ENCODE measurements at places on chromosomes 11 and 22.

GRCh38 chr11:79414644-79415317 is 26.0 kb downstream of the TENM4 start:
- no peak for DNase-seq

- no peak for DNase-seq
These were observed 19.0 kb upstream of the PTPRJ start for GRCh38 chr11:47961383-47961782.

- DNase-seq: no peak
These were observed 113.6 kb upstream of the SOX6 start for GRCh38 chr11:16469968-16470367.

DNA sequence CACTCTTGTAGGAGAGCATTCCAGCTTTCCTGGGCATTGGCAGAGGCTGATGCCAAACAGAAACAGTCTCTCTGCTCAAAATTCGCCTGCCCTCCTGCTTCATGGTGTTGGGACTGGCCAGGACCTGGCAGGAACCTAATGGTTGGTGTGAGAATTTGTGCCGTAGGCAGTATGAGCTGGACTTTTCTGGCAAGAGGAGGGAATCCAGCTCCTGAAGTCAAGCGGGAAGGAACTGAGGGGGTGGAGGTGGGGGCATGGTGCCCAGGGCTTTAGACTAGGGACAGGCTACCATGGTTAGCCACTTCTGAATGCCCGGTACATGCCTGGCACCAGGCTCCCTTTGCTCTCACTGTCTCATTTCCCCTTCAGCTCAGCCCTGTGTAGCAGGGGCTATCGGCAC is 6.9 kb upstream of the TOMM22 start:
- no peak for DNase-seq

GRCh38 chr11:69663326-69663725 is 11.8 kb downstream of the LTO1 start:
- no peak for DNase-seq

DNA sequence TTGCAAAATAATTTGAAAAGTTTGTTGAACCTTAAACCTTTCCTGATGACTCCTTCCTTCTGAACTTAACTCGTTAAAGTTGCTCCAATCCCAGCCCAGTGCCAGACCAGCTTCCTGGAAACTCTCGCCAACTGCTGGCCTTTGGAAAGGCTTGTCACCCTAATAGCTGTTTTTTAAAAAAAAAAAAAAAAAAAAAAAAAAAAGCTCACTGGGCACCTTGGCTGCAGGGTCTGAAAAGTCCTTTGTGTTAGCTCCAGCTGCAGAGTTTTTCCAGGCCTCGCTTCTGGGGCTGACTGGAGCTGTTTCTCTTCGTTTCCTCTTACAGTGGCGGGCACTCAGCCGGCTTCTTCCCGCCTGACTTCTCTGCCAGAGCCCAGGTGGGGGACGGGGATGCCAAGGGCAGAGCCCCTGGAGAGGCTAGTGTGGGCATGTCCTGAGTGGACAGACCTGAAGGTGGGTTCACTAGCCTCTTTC is 25.1 kb downstream of the KCNQ1OT1 start:
- no peak for DNase-seq

DNA sequence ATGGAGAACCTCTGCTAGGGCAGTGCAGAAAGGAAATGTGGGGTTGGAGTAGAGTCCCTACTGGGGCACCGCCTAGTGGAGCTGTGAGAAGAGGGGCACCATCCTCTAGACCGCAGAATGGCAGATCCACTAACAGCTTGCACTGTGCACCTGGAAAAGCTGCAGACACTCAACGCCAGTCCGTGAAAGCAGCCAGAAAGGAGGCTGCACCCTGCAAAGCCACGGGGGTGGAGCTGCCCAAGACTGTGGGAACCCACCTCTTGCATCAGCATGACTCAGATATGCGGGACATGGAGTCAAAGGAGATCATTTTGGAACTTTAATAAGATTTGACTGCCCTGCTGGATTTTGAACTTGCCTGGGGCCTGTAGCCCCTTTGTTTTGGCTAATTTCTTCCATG is 8.7 kb downstream of the TSKU start:
- no peak for DNase-seq

GRCh38 chr11:115129473-115130289 is 374.5 kb downstream of the CADM1 start:
- no peak for DNase-seq

GRCh38 chr11:103587901-103588788 is 448.3 kb upstream of the DDI1 start:
- DNase-seq: no peak

DNA sequence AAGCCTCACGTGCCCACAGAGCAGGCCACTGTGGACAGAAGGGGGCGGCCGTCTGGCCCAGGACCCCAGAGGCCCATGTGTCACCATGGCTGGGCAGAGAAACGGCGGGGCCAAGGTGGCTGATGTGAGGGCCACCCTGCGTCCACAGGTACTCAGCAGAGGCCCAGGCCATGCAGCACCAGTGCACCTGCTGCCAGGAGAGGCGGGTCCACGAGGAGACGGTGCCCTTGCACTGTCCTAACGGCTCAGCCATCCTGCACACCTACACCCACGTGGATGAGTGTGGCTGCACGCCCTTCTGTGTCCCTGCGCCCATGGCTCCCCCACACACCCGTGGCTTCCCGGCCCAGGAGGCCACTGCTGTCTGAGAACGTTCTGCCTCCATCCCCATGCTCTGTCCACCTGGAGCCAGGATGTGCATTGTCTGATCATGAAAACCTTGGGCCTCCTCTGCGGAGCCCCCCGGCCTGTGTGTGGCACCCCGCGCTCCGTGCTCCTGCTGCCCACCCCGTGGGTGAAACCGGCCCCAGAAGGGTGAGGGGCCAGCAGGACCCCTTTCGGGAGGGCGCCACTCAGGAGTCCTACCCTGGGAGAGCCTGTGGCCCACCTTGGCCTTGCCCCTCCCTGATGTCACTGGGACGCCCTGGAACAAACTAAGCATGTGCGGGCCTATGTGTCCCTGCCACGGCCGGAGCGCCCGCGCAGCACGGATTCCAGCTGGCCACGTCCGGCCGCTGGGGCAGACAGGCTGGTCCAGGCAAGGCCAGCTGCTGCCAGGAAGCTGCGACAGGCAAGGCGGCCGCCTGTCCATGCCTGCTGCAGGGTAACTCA is 38.6 kb downstream of the MUC5B start:
- no peak for DNase-seq

DNA sequence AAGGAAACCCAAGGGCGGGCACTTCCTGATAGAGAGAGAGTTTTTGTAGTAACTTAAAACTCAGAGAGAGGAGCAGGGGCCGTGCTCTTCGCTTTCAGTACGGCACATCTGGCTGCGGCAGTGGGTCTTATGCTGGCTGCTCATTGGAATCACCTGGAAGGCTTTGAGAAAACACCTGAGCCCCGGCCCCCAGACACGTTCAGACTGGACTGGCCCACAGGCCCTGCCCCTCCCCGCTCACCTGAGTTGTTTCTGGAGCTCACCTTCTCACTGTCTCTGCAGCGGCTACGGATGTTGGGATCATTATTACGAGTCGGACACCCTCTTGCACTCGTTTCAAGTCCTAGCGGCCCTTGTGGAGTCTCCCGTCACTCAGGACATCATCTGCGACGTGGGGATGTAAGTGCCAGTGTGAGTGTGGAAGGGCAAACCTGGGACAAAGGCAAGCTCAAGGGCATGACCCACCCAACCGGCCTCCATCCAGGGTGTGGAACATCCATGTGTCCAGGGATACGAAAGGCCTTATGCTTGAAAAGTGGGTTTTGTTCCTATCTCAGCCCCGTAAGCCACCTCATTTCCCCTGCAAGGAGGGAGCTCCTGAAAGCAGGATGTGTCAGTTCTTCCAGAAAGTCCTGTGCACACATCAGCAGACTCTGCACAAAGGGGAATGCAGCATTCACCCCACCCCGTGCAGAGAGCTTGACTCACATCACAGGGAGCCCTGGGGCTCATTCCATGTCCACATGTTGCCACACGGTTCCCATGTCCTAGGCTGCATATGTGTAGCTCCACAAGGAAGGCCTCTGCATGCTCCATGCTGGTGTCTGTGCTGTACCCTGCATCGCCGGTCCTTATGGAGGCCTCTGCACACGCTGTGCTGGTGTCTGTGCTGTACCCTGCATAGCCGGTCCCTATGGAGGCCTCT is 5.4 kb downstream of the NADSYN1 start:
- no peak for DNase-seq

- no peak for DNase-seq
These were observed 19.0 kb downstream of the ZBED5 start for GRCh38 chr11:10838881-10839280.

DNA sequence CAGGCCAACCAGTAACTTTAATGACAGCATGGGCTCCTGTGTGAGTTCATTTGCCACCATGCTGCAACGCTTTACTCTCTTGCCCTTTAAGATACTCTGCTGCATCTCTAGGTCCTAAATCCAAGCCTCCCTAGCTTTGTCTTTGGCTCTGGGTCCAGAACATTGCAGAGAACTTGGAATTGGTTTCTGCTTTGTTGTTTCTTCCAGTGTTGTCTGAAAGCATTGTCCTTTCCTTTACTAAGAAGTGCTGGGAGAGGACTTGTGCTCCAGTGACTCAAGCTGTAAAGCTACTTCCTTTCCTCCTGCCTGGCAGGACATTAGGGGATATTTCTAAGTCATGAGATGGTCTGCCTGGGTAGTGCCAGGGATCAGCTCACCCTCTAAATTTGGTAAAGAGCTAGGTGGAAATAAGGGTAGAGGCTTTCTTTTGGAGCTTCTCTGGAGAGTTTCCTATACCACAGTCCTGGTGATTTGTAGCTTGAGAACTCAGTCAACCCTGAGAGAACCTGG is 202.5 kb upstream of the CADM1 start:
- no peak for DNase-seq

DNA sequence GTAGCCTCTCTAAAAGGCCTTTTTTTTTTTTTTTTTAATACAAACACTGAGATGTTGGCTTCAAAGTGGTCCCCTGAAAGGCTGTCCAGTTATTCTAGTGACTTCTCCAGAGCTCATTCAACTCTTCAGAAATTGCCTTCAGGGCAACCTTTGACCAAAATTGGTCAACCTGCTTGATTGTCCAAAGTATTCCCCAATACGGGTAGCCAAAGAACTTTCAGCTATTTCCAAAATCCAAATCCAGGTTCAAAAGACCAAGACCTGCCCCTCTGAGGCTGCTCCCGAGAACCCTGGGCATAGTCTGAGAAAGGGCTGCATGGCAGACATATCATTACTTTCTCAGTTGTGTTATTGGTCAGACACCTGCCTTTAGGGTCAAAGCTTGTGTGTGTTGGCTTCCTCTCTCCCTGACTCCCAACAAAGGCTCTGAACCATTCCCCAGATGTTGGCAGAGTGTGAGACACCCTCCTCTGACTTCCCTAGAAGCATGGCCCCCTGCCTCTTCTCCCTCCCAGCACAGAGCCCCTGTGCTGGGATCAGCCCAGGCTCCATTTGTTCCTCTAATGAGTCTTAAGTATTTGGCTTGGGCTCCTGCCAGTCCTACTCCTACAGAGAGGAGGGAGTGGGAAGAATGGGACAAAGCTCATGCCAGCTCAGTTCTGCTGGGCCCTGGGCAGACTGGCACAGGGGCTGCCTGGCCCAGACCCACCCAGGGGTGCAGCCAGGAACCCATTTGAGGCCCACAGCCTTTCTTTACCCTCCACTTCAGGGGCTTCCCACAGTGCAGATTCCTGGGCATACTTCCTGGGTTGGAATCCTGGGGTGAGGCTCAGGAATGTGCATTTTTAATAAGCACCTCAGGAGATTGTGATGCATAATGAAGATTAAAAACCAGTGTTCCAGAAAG is 30.3 kb downstream of the TNKS1BP1 start:
- DNase-seq: no peak

DNA sequence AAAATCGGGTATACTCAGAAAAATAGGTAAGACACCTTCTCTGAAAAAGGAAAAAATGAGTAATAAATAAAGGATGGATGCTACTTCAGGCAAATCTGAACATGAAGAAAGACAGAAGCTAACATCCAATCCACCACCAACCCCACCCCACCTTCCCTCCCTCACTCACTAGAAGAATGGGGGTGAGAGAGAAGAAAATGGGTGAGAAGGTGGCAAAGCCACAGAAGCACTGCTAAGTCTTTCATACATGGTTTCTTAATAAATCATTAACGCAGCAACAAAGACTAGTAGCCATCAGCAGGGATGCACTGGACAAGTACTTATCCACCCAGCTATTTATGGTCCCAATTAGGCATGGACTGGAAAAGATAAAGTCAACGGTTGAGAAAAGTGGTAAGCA is 5.9 kb downstream of the FHIP1B start:
- no peak for DNase-seq

DNA sequence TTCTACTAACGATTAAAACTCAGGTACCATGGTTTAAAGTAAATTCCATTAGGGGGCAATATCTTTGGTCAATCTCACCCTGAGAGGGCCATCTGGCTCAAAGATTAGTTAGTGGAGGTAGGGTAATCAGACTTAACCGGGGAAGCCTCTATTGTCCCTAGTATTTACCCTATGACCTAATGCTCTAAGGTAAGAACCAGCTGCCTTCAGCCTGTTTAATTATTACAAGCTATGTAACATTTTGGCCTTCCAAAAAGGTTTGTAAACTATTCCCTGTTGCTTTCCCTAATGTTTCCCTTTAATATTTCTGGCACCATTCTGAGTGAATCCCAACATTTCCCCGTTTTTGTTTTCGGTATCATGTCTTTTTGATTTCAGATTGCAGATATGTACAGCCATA is 15.1 kb upstream of the GLYATL1 start:
- DNase-seq: no peak

GRCh38 chr11:13713982-13714381 is 45.5 kb downstream of the FAR1 start:
- DNase-seq: no peak

DNA sequence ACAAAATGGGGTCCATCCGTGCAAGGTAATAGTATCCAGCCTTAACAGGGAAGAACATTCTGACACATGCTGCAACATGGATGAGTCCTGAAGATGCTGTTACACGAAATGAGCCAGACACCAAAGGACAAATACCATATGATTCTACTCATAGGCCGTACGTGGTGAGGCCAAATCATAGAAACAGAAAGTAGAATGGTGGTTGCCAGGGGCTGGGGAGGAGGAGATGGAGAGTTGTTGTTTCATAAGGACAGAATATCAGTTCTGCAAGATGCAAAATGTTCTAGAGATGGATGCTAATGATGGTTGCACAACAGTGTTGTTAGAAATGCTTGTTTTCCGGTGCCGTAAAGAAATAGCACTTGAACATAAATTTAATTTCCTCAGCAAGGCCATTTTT is 2.6 kb downstream of the TBX10 start:
- DNase-seq: no peak
